ENCODE measurements at places on chromosomes 13 and 19.

DNA sequence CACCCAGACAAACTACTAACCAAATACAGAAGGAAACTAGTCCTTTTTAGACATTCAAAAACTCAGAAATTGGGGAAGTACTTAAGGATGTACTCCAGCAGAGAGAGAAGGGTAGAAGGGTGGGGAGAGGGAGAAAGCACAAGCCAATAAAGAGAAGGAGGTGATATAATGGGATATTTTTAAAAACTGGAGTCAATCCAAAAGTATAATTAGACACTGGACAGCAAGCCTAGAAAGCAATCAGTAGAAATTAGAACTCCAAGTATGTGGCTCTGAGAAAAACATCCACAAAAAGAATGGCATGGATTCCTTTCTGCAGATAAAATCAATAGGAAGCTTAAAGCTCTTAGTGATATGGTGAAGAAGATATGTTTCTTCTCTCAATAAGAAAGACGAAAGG lies 55.8 kb downstream of the PEPD start:
- DNase-seq, result no peak
- H3K27me3 ChIP-seq, result no peaks in the 10 kb centered on the region
- H3K4me1 ChIP-seq, result no peaks in the 10 kb centered on the region
- peaks cover 5% of the 10 kb centered on the region for H3K36me3 ChIP-seq
- no peak overlapping the region for H3K4me3 ChIP-seq
- no peak overlapping the region for H3K27ac ChIP-seq

GRCh38 chr13:67228031-67228430 lies 2.1 kb downstream of the PCDH9 start:
- H3K27me3 ChIP-seq, result no peaks in the 10 kb centered on the region
- no peaks in the 10 kb centered on the region for H3K4me1 ChIP-seq
- no peak for DNase-seq
- H3K4me3 ChIP-seq, result no peak overlapping the region
- H3K36me3 ChIP-seq, result no peaks in the 10 kb centered on the region

GRCh38 chr13:111382877-111383276 lies 62.4 kb downstream of the TEX29 start:
- H3K36me3 ChIP-seq, result no peaks in the 10 kb centered on the region
- peaks cover 4% of the 10 kb centered on the region for H3K27me3 ChIP-seq
- no peak overlapping the region for H3K4me3 ChIP-seq
- no peak overlapping the region for H3K27ac ChIP-seq
- H3K4me1 ChIP-seq, result no peaks in the 10 kb centered on the region

DNA sequence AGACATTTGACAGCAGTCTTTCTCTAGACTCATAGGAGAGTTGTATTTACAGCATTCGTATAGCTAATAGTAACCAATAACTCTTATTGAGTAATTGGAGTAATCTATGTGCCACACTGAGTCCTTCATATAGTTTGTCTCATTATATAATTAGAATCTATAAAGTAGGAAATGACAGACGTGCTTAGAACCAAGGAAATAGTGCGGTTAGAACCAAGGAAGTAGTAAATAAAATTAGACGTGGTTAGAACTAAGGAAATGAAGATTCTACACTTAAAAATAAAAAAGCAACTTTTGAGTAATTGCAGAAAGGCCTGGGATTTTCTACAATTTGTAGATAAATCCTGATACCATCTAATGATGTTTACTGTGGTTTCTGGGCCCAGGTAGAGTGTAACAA lies 107.8 kb upstream of the TNFSF11 start:
- H3K27me3 ChIP-seq, result no peaks in the 10 kb centered on the region
- H3K4me3 ChIP-seq, result no peak overlapping the region
- H3K27ac ChIP-seq, result no peak overlapping the region
- H3K4me1 ChIP-seq, result no peaks in the 10 kb centered on the region
- DNase-seq, result no peak

GRCh38 chr13:35817642-35818607 lies 313.3 kb downstream of the DCLK1 start:
- DNase-seq, result no peak
- no peaks in the 10 kb centered on the region for H3K27me3 ChIP-seq
- H3K4me1 ChIP-seq, result no peaks in the 10 kb centered on the region
- H3K36me3 ChIP-seq, result no peaks in the 10 kb centered on the region
- no peak overlapping the region for H3K27ac ChIP-seq
- H3K4me3 ChIP-seq, result no peak overlapping the region

GRCh38 chr19:47778049-47778953 lies at the start of gene SELENOW:
Gene SELENOW (plus strand): TSS chr19:47778703. CDS start chr19:47778786, 83 bp downstream.
- peak within 1 kb of the TSS; percentile 96 for H3K27ac ChIP-seq
- peaks cover 45% of the 10 kb centered on the region for H3K4me1 ChIP-seq
- H3K36me3 ChIP-seq, result peaks cover 24% of the 10 kb centered on the region

DNA sequence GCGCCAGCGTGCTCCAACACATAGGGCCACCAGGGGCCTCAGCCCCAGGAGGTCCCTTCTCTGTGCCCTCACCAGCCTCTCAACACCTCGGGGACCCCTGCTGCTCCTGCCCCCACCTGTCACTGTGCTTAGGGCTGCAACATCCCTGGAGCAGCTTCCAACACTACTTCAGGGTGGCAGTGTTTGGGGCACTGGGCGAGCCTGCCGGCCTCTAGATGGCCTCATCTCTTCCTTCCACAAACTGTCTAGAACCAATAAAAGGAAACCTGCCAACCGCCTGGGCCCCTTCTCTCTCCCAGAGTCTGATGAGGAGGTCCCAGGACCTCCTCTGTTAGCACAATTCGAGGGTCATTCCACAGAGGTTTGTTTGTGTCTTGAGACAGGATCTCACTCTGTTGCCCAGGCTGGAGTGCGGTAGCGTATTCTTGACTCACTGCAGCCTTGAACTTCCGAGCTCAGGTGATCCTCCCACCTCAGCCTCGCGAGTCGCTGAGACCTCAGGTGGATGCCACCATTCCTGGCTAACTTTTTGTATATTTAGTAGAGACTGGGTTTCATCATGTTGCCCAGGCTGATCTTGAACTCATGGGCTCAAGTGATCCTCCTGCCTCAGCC lies 10.1 kb upstream of the SHD start:
- H3K4me1 ChIP-seq, result no peaks in the 10 kb centered on the region
- no peak overlapping the region for H3K4me3 ChIP-seq
- H3K36me3 ChIP-seq, result peaks cover 93% of the 10 kb centered on the region
- H3K27me3 ChIP-seq, result no peaks in the 10 kb centered on the region
- no peak for DNase-seq
- H3K27ac ChIP-seq, result no peak overlapping the region

GRCh38 chr19:22807061-22807835 lies 23.3 kb upstream of the ZNF99 start:
- DNase-seq, result no peak
- H3K27ac ChIP-seq, result no peak overlapping the region
- H3K4me1 ChIP-seq, result no peaks in the 10 kb centered on the region
- H3K27me3 ChIP-seq, result no peaks in the 10 kb centered on the region

DNA sequence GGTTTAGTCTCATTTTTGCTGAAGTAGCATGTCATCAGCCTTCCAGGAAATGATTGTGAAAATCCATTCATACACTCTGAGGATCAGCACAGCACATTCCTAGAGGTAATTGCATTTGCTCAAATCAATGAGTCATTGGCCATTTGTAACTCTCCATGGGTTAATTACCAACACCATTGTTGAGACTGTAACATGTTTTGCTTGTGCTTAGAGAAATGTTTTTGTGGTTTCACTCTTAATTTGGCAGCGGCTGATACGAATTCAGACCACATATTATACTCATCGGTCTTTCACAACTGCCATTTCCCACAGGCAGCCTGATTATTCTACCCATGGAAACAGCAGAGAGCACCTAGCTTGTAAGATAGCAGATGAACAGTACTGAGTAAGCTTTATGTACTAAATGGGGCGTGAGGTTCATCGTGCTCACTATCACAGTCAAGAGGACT lies 110.3 kb downstream of the NHLRC3 start:
- no peaks in the 10 kb centered on the region for H3K4me1 ChIP-seq
- H3K27me3 ChIP-seq, result no peaks in the 10 kb centered on the region
- H3K27ac ChIP-seq, result no peak overlapping the region
- DNase-seq, result no peak
- H3K4me3 ChIP-seq, result no peak overlapping the region

GRCh38 chr13:43263047-43263446 lies 239.7 kb downstream of the DNAJC15 start:
- no peak for DNase-seq
- no peak overlapping the region for H3K4me3 ChIP-seq
- H3K27ac ChIP-seq, result no peak overlapping the region

Data from tibial artery (tissue), 4 donors.